ENCODE measurements at places on chromosomes 16 and 17. TPM values are rescaled to one million over a fixed set of nuclear protein-coding genes. Genes with fewer than 3 reads are reported as not detected.

The MT1E gene
- total RNA-seq = 1,398 TPM

The CD300LG gene
- total RNA-seq = not detected

The CCNF gene
- 22.8 TPM for total RNA-seq

The MEOX1 gene
- total RNA-seq = not detected

DNA sequence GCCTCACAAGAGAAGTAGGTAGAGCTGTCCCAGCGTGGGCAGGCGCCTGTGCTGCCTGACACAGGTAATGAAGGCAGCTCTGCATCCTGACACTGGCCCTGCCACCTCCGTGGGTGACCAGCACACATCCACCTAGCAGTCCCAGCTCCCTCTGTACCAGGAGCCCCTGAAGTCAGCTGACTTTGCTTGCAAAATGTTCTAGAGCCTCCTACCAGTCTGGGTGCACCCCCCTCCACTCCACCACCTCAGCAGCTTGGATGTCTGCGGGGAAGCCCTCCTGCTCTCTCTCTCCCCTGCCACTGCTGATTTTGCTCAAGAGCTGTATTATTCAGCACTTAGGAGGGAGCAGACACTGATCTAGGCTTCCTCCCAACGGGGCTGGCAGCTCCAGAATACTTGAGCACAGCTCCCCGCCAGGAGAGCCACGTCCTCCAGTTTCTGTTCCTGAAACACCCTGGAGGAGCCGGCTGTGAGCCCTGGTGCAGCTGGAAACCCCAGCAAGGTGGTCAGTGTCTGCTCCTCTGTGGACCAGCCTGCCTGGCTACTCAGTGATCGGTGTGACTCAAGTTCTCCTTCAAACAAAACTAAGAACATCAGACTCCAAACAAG, 1.0 kb downstream of the RNF166 start:
- no peak for DNase-seq

- peak; percentile 41 for DNase-seq
These were observed 1.1 kb downstream of the DHRS11 start for GRCh38 chr17:36592716-36593321.

GRCh38 chr17:43839670-43840108, 6.7 kb upstream of the MPP3 start:
- DNase-seq = peak; percentile 48

- no peak for DNase-seq
These were observed 42.1 kb downstream of the SLFN5 start for GRCh38 chr17:35284955-35285354.

DNA sequence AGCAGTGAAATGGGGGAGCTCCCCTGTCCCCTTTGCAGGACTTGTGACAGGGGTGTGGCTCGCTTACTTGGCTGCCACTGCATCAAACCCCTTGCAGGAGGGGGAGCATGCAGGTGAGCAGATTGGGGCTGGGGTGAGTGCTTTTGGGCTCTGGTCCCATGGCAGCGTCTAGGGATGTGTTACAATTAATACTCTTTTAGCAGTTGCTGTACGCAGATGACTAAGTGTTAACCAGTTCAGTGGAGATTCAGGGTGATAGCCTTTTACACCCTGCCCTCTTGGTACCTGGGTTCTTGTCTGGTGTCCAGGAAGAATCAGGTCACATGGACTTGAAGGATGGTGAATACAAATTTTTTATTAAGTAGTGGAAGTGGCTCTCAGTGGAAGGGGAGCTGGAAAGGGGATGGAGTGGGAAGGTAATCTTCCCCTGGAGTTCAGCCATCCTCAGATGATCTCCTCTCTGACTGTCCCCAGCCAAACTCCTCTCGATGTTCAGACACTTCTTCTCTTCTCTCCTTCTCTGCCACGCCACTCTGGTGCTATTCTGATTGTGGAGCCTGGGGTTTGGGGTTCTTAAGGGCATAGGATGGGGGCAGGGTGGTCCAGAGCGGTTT, 100.1 kb downstream of the MARF1 start:
- DNase-seq = no peak

DNA sequence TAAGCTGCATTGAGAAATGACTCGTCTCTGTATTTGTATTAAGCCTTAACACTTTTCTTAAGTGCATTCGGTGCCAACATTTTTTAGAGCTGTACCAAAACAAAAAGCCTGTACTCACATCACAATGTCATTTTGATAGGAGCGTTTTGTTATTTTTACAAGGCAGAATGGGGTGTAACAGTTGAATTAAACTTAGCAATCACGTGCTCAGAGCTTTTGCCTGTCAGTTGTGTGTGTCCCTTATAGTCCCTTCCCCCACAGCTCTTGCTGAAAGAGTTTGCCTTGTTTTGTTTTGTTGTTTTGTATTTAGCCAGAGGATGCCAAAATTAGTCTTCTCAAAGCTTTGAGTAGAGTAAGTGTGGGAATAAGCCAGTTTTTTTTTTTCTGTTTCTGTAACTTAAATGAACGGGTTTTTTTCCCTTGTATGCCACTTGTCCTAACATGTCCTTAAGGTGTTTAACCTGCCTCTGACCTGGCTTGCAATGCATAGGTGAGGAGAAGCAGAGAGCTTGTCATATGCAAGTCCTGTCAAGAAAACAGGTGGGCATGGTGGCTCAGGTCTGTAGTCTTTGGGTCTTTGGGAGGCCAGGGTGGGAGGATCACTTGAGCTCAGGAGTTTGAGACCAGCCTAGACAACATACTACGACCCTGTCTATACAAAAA, 4.6 kb upstream of the MAPK8IP3 start:
- DNase-seq = no peak

DNA sequence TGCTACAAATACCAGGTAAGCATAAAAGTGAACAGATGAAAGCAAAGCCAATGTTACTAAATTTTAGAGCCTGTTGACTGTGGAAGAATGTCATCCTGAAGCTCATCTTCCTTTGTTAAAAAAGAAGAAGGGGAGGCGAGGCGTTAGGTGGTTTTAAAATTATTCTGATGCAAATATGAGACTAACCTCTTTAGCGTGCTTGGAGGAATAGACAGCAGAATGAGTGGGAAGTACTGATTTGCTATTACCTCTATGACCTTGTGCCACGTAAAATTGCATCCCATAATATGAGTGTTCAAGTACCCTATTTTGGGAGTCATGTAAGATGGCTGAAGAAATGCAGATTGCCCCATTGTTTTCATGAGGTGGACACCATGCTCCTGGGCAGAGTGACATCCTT, 95.7 kb downstream of the ELAC2 start:
- DNase-seq = no peak

- DNase-seq = no peak
These were observed 15.4 kb upstream of the GFAP start for GRCh38 chr17:44930667-44931066.
